ENCODE measurements at places on chromosomes 1 and 21. TPM values are rescaled to one million over a fixed set of nuclear protein-coding genes. Genes with fewer than 3 reads are reported as not detected.
A peak's percentile ranks its signal among the peaks of the same experiment; 100 is the strongest.

- DNase-seq = no peak
Measured at GRCh38 chr1:17913326-17914115, 158.4 kb downstream of the ACTL8 start.

GRCh38 chr1:226314055-226314454 is 5.1 kb upstream of the LIN9 start:
- DNase-seq = no peak

DNA sequence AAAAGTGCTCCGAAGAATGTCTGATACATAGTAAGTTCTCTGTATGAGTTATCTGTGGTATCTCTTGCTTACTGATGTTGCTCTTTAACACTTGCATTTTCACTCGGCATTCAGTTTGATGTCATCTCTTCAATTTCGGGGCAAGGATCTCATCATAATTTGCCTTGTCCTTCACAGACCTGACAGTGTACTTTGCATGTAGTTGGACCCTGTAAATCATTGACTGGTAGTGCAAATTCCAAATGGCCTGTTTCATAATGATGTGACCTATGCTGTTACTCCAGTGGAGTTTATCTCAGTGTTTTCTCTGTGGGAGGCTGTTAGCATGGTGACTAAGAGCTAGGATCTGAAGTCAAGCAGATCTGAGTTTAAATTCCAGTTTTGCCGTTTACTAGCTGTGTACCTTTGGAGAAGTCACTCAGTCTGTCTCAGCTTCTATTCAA is 34.2 kb upstream of the ABCD3 start:
- DNase-seq = peak; percentile 16

The KRTAP7-1 gene
- not detected for total RNA-seq

DNA sequence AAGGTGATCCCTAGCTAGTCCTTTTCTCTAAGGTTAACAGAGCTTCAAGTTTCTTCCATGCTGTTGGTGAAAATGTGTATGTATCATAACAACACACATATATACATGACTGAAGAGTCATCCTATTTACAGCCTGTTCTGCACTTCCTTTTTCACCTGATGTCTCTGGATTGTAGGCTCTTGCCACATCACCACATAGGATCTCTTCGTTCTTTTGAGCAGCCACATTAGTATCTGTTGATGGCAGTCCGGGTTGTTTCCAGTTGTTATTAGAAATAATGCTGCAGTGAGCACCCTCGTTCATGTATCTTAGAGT is 19.7 kb downstream of the MRPL37 start:
- DNase-seq = no peak

The TCHHL1 gene
- not detected for total RNA-seq

GRCh38 chr1:83958704-83959103 is 40.2 kb downstream of the TTLL7 start:
- no peak for DNase-seq

The GUCA2A gene
- not detected for total RNA-seq

- DNase-seq = no peak
Measured at GRCh38 chr1:202697038-202697437, 13.2 kb downstream of the SYT2 start.

DNA sequence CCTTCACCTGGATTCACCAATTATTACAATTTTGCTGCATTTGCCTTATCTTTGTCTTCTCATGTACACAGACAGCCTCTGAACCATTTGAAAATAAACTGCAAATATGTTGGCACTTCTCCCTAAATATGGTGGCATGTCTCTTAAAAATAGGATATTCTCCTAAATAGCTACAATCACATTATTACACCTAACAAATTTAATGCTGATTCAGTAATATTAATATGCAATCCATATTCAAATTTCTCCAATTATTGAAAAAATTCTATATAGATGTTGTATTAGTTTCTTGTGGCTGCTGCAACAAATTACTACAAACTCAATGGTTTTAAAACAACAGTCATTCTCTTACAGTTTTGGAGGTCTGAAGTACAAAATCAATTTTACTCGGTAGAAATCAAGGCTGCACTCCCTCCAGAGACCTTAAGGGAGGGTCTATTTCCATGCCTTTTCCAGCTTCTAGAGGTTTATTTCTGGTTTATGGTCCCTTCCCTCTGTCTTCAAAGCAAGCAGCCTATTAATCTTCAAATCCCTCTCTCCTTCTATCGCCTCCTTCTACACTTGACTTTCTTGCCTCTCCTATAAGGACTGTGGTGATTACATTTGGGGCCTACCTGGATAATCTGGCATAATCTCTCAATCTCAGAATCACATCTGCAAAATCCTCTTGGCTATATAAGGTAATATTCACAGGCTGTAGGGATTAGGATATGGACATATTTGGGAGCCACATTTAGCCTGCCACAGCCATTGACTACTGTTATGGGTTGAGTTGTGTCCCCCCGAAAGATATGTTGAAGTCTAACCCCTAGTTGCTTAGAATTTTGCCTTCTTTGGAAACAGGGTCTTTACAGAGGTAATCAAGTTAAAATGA is 52.5 kb upstream of the BOLA1 start:
- no peak for DNase-seq

- no peak for DNase-seq
Measured at GRCh38 chr1:204191456-204191855, 4.8 kb downstream of the KISS1 start.

GRCh38 chr1:82371844-82372498 is 571.2 kb downstream of the ADGRL2 start:
- no peak for DNase-seq

The DENND2C gene
- 0.90 TPM for total RNA-seq

The LMOD1 gene
- total RNA-seq = not detected

DNA sequence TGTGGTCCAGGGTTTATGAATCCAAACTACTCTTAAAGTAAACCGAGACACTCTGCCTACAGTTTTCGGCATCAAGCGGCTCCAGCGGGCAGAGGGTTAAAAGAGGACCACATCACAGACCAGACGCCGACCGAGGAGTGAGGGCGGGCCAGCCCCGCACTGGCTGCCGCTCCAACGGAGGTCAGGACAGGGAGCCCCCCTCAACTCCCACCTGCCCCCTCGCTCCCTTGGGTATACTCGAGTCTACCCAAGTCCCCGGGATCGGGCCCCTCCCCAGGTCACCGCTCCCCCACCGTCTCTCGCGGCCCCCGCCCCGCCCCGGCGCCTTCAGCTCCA is 312 bp downstream of the ARNT start:
- no peak for DNase-seq

The LYPD8 gene
- not detected for total RNA-seq

The RPS6KA1 gene
- total RNA-seq = 109 TPM

GRCh38 chr21:45097827-45098387 is 23.5 kb downstream of the ADARB1 start:
- DNase-seq = no peak

The GCSAML gene
- total RNA-seq = not detected

The GFI1 gene
- 53.3 TPM for total RNA-seq

The VSIG8 gene
- not detected for total RNA-seq
